ENCODE measurements at places on chromosomes 6 and 20.

DNA sequence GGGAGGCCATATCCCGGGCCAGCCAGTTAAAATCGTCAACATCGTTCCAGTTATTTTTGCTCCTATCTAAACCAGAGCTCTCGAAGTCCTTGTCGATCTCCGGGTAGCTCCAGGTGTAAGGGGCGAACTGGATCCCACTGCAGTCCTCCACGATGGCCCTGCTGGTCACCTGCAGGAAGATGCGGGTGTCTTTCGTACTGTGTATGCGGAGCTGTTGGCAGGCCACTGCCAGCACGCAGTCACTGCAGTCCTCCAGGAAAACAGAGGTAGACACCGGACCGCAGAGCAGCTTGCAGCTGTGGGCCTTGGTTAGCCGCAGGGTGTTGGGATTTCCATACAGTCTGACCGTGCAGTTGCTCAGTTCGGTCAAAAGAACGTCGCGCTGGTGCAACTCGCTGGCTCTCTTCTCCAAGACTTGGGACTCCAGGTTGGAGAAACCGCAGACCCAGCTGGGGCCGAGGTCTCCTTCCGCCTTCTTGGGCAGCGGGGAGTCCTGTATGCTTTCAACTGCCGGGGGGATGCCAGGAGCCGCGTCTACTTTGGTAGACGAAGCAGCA lies 742 bp downstream of the TBCC start:
- no peak for DNase-seq

DNA sequence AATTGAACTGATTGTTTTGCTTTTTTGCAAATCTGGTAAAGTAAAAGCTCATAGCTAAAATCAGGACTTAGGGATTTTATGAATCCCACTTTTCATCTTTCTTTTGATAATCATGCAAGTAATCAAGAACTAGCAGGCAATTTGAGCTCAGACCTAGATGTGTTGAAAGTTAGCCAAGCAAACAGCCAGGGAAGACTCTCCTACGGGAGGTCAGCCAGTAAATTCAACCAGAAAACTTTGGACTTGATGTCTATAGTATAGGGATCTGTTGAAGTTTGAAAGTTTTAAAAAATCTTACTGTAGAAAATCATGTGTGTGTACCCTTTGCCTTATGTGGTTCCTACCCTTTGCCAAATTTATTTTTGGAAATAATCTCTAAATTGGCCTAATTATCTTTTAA lies 95.0 kb upstream of the TPD52L1 start:
- no peak for DNase-seq

DNA sequence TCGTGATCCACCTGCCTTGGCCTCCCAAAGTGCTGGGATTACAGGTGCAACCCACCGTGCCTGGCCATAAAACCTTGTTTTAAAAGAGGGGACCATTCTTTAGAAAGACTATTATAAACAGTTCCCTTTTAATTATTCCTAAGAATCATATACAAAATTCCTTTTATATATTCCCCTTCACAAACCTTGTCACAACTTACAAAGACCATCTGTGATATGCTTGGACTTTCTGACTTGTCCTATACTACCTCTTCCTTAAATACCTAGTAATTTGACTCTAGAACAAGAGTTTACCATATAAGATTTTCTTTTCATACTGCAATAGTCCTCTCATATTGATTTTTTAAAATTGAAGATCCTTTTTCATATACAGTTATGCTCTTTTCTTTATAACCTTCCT lies 135.8 kb upstream of the PRSS16 start:
- DNase-seq: no peak

DNA sequence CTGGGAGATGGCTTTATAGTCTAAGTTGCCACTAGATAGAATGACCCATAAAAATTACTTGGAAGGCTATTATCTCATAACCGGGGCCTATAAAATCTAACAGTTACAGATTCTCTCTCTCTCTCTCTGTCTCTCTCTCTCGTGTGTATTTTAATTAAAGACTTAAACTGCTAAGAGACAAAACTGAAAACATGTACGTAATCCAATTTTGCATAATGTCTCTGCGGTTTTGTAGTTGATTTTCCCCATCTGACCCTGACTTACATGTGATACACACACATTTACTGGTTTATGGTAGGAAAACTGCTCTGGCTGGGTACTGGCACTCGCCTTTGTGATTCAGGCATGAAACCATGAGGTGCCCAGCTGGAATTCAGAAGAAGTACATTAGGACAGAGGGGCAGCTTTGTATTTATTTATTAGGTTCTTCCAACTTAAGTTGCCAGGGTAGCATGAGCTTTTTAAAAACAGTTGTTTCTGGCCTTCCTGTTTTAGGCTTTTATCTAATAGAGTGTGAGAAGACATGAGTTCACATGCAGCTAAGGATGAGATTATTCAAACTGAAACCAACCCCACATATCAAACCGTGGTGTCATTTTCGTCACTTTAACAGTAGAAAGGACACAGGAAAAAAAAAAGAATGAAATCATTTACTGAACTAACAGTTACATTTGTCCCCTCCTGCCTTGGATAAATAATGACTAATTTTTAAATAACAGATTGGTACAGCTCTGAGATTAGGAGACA lies 182.5 kb downstream of the GMPR start:
- DNase-seq: no peak

DNA sequence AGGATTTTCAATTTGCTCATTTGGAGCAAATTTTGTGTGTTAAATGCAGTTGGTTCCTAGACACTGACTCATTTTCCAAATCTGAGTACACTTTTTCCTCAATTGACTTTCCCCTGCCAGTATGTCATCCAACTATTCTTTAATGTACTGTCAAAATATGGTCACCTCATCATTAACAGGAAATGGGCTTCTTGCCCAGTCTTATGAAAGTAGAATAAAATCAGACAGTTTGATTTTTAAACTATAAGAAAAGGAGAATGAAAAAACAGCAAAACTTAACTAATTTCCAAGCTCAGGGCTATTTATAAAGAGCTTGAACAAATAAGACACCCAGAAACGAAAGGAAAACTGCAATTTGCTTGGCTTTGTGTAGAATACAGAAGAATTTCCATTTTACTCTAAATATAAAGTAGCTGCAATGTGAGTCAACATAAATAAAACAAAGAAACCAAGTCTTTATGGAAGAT lies 43.7 kb upstream of the RAB23 start:
- no peak for DNase-seq

DNA sequence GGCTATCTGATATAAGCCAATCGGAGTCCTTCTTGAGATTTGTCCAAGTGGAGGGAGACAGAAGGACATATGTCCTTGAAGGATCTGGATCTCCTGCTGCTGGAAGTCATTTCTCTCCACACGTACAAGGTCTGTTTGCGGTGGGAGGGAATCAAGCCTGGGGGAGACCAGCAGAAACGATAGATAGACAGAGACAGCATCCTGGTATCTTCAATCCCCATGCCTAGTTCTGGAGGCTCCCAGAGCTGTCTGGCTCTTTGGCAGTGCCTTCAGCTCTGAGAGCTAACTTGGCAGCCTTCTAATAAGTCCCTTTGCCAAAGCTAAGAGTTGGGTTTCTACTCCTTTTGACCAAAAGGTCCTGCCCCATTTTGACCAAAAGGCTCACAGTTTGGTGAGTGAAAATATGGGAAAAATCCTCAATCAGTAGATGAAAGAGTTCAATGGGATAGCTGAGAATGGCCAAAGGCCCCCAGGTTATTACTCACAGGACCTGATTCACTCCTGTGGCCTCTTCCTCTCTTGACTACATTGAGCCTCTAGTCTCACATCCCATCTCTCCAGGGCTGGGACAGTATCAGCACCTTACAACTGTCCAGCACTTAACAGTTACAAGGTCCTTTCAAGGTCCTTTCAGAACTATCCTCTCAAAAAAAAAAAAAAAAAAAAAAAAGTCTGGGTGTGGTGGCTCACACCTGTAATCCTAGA lies 20.3 kb downstream of the AARS2 start:
- DNase-seq: no peak

DNA sequence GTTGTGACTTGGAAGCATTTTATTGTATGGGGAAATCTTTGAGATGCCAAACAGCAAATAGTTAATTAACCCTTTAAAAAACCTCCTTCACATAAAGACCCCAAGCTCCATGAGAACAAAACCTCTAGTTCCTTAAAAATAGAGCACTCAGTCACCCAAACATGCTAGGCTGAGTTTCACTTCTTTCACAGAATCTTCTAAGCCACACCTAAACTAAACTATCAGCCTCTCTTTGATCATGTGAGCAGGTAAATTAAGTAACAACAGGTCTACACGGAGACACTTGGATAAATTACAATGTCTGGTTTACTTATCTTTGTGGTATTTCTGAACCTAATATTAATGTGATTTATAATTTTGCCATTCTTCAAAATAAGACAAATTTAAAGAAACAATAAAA lies 205.2 kb upstream of the MARCKS start:
- no peak for DNase-seq

DNA sequence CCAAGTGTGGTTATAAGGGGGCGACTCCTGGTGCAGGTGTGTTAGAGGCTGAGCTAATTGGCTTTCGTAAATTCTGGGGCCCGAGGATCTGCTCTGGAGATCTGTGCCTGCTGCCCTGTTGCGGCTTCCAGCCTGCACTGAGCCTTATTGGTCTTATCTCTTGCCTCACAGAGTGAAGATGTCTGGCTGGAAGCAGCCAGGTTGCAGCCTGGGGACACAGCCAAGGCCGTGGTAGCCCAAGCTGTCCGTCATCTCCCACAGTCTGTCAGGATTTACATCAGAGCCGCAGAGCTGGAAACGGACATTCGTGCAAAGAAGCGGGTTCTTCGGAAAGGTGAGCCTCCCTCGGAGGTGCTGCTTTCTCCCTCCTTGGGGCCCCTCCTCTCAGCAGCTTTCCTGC lies 20.0 kb downstream of the PRPF6 start:
- DNase-seq: no peak

DNA sequence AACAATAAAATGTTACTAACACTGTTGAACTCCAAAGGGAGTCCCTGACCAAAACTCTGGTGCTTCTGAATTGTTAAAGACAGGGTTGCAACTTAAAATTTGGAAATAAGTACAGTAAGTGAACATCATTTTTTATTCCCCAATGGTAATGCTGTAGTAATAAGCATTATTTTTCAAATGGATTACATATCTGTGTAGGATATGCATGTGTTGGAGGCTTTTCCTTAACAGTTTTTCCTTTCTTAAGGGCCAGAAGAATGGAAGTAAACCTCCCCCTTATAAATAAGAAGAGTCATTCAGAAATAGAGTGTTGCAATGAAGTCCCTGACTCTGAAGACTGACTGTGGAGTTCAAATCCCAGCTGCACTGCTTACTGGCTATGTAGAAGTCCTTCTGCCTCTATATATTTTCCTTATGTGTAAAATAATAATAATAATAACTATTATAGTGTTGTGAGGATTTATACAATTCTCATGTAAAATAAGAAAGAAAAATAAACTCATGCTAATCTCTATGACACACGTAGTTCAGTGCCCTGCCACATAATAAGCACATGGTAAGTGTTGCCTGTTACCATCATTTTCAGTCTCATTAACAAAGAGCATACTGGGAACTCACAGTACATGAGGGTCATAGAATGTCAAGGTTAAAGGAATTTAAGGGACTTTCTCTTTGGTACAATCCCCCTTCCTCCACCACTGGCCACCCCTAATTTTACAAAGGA lies 129.8 kb upstream of the SMLR1 start:
- DNase-seq: no peak

DNA sequence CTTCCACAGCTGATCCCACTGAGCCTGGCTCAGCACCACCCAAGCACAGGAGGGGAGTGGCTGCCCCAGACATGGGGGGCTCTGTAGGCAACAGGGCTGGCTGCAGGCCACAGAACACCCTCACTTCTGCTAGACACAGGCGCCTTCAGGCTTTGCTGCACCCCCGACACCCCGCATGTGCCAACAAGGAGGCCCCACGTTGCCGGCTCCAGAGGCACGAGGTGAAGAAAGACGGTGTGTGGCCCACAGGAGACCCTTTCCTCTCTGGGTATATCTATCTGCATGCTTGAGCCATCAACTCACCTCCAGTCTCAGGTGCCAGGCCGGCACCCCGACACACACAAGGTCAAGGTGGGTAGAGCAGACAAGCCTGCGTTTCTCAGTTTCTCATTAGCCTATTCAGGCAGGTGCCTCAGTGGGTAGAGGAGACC lies 158.3 kb downstream of the DLL1 start:
- DNase-seq: no peak

- DNase-seq: no peak
Observed at GRCh38 chr6:49072885-49073620, 390.0 kb downstream of the MMUT start.

DNA sequence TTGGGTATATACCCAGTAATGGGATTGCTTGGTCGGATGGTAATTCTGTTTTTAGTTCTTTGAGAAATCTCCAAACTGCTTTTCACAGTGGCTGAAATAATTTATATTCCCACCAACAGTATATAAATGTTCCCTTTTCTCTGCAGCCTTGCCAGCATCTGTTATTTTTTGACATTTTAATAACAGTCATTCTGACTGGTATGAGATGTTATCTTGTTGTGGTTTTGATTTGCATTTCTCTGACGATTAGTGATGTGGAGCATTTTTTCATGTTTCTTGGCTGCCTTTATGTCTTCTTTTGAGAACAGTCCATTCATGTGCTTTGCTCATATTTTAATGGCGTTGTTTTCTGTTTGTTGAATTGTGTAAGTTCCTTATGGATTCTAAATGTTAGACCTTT lies 641.6 kb downstream of the HACE1 start:
- no peak for DNase-seq

DNA sequence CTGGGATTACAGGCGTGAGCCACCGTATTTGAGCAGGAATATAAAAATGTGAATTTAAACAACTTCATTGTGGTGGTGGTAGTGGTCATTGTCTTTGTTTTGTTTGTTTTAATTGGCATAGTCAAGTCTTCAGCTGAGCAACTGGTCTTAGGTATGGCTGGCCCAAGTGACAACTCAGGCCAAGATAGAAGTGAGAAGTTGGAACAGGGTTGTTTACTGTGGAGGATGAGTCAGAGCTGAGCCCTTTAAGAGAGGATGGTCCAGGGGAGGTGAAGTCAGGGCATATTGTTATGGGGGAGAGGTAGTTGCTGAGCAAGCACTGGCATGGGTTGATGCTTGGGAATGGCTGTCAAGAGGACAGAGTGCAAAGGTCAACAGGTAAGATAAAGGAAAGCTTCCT lies 308.2 kb downstream of the FARS2 start:
- DNase-seq: no peak

GRCh38 chr6:28985462-28986164 lies 19.5 kb downstream of the ZNF311 start:
- DNase-seq: peak; percentile 71

DNA sequence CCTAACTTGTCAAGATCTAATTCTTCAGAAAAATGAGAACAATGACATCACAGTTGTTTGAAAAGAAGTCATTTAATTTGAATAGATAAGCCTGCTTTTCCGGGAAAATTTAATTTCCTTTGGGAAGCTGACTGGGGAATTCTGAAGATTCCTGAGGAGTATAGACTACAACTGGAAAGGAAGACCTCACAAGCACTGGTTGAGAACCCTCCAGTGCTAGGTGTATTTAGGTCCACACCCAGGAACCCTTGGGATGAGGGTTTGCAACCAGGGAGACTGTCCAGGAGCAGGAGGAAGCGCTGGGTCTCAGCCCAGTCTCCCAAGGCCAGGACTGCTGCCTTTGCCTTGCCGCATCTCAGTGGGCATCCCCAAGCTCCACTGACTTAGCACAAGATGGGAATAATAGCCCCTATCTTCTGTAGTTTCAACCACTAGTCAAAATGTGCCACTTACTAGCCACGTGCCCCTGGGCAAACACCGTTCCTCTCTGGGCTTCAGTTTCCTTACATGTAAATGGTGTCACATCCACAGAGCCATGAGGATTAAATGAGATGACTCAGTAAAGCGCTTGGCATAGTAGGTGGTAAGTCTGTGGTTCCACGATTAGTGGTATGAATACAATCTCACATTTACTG lies 6.9 kb upstream of the CD93 start:
- DNase-seq: no peak
